Effector memory CD4-positive, alpha-beta T cell (primary cell): ENCODE measurements at places on chromosomes 7 and 10.

GRCh38 chr10:2225609-2226008 lies 488.3 kb upstream of the ADARB2 start:
- H3K27me3 ChIP-seq: no peaks in the 10 kb centered on the region
- no peaks in the 10 kb centered on the region for H3K36me3 ChIP-seq
- H3K4me3 ChIP-seq: no peak overlapping the region
- no peak overlapping the region for H3K27ac ChIP-seq

- no peak overlapping the region for H3K27ac ChIP-seq
- H3K27me3 ChIP-seq: no peaks in the 10 kb centered on the region
- DNase-seq: no peak
- no peaks in the 10 kb centered on the region for H3K36me3 ChIP-seq
- no peak overlapping the region for H3K4me3 ChIP-seq
Measured at GRCh38 chr10:3838460-3839437, 53.7 kb upstream of the KLF6 start.

DNA sequence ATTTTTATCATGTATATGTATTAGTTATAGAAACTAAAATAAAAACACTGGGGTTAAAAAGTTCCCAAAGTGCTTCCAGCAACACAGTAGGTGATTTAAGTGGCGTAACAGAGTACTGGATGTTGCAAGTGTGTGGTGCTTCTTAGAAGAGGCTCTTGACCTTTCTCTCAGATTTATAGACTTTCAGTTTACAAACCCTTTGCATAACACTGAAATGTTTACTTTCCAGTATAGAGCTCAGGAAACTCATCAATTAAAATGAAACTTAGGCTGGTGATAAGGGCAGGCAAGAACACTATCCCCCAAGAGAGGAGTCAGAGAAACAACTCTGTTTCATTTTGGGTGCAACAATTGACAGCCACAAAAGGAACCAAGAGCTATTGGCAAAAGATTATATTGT lies 27.5 kb upstream of the SMC3 start:
- no peak for DNase-seq
- no peaks in the 10 kb centered on the region for H3K27me3 ChIP-seq
- no peak overlapping the region for H3K4me3 ChIP-seq
- H3K4me1 ChIP-seq: peaks cover 6% of the 10 kb centered on the region
- H3K27ac ChIP-seq: no peak overlapping the region
- H3K36me3 ChIP-seq: no peaks in the 10 kb centered on the region

DNA sequence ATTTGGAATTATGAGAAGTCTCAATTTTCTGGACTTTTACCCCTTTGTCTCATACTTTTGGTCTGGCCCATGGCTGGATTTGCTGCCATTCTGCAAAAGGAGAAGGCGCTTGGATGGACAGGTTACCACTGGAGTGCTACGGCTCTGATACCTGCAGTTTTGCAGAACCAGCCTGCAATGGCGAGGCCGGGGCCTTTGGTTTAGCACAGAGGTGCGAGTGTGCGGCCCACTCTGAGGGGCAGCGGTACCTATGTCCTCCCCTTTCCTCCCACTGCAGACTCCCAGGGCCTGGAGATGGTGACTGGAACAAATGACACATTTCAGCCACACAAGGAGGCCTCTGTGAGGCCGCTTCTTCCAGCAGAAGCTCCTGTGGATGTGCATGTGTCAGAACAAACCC lies 11.9 kb downstream of the ZNF777 start:
- H3K36me3 ChIP-seq: peaks cover 69% of the 10 kb centered on the region
- no peak overlapping the region for H3K27ac ChIP-seq
- H3K4me1 ChIP-seq: no peaks in the 10 kb centered on the region
- no peaks in the 10 kb centered on the region for H3K27me3 ChIP-seq
- no peak for DNase-seq

DNA sequence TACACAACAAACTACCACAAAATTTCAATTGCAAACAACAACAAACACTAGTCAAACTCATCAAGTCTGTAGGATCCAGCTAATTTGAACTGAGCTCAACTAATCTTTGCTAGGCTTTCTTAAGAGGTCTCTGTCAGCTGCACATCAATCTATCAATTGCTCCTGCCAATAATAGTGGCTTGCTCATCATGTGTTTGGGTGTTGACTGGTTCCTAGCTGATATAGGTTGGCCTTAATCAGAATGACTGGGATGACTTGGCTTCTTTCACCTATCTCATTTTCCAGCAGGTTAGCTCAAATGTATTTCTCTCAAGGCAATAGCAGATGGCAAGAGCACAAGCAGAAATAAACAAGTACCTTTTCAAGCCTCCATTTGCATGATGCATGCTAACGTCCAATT lies 370.3 kb upstream of the NFE2L3 start:
- no peak overlapping the region for H3K4me3 ChIP-seq
- H3K27me3 ChIP-seq: no peaks in the 10 kb centered on the region
- H3K27ac ChIP-seq: no peak overlapping the region
- no peak for DNase-seq

DNA sequence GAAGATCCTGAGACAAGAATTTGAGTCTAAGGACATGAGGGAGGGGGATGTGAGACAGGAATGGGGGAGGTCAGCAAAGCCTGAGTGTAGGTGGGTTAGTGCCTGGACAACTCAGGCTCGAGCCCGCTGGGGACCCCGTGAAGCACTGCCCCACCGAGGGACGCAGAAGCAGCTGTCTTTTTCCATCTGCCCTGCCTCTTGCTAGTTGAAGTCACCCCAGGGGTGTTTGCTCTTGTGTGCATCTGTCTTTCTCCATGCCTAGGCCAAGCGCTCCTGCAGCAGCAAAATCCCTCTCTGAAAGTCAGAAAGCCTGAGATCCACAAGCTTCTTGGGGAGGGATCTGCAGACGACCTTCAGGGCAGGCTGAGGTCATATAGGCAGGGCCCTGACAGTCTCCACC lies 79.0 kb upstream of the CELF2 start:
- H3K27me3 ChIP-seq: no peaks in the 10 kb centered on the region
- H3K36me3 ChIP-seq: no peaks in the 10 kb centered on the region
- no peak overlapping the region for H3K27ac ChIP-seq
- no peak for DNase-seq
- H3K4me1 ChIP-seq: no peaks in the 10 kb centered on the region
